ENCODE measurements at places on chromosomes 6 and 20.

DNA sequence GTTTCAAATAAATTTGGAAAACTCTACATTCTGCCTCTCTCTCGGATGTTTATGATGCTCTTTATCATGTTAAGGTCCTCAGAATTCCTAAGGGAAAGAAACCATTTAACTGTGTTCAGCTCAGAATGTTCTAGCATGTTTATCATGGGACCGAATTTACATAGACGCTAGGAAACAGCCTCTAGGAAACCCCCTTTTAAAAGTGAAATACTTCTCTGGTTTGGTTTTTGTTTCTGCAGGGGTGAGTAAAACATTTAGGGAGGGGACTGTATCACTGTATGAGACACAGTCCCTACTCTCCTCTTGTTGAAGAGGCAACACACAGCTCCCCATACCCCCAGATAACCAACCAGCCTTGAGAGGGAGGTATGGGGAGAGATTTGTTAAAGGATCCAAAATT lies 267.6 kb upstream of the SUPT3H start:
- H3K4me3 ChIP-seq, result no peak overlapping the region
- no peaks in the 10 kb centered on the region for H3K27me3 ChIP-seq
- no peak overlapping the region for H3K27ac ChIP-seq
- no peak for DNase-seq
- H3K36me3 ChIP-seq, result no peaks in the 10 kb centered on the region

DNA sequence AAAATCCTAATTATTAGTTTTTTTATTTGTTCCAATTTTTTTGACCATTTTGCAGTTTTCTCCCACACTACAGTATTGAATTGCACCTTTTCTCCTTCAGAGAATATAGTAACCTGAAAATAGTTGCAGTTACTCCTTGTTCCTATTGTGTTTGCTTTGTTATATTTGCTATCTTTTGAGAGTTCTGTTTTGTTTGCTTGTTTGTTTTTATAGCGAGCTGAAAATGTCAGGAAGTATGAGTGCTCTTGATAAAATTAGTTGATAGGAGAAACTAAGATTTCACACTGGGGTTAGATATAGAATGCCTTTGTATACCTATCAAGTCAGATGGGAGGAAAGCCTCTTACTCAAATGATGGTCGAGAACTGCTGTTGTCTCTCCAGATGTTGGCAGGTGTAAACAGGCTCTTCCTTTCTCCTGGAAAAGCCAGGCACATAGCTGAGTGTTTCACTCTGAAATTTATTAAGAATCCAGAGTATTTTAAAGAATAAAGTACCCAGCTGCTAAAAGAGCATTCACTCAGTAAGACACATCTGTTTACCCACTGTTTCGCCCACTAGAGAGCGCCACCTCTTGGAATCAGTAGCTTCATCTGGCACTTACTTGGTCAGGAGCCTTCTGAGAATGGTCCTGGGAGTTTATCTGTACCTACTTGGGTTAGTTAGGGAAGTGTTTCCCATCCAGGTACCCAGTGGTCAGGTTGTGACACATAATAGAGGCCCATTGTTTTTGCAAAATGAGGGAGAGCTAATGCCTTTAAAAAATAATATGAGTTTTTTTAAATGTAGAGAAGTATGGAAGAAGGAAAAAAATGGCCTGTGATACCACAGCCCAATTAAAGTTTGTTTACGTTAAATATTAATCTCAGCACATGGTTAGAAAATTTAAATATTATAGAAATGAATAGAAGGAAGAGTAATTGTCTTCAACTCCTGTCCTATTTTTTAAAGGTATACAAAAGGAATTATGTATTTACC lies 11.2 kb downstream of the NT5DC1 start:
- H3K4me1 ChIP-seq, result no peaks in the 10 kb centered on the region
- H3K27ac ChIP-seq, result no peak overlapping the region
- no peaks in the 10 kb centered on the region for H3K27me3 ChIP-seq
- H3K4me3 ChIP-seq, result no peak overlapping the region
- H3K36me3 ChIP-seq, result peaks cover 14% of the 10 kb centered on the region
- peak; percentile 39 for DNase-seq

GRCh38 chr6:2831392-2831791 lies 10.3 kb downstream of the SERPINB1 start:
- H3K4me3 ChIP-seq, result no peak overlapping the region
- no peak overlapping the region for H3K27ac ChIP-seq
- H3K27me3 ChIP-seq, result no peaks in the 10 kb centered on the region

- no peak overlapping the region for H3K27ac ChIP-seq
- no peak for DNase-seq
- H3K27me3 ChIP-seq, result no peaks in the 10 kb centered on the region
- H3K4me3 ChIP-seq, result no peak overlapping the region
These were observed 3.1 kb downstream of the B3GALT4 start for GRCh38 chr6:33279971-33280511.

DNA sequence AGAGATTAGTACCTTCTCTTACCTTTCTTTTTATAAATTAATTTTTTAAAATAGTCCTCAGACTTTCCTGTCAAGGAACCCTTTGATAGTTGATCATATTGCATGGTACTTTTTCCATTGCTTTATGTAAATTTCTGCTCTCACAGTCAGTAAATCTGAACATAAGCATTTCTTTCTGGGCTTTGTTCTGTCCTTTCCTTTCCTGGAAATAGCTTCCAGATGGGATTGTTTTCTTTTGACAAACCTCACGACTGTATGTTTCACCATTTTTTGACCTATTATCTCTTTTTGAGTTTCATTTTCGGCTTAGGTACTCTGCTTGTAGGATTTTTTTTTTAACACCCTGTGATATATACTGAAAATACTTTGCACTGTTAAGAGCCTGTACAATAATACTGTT lies 32.6 kb downstream of the UTRN start:
- H3K4me1 ChIP-seq, result peaks cover 76% of the 10 kb centered on the region
- H3K36me3 ChIP-seq, result no peaks in the 10 kb centered on the region
- no peak overlapping the region for H3K4me3 ChIP-seq
- no peak for DNase-seq
- peak overlapping the region; percentile 93 for H3K27ac ChIP-seq

DNA sequence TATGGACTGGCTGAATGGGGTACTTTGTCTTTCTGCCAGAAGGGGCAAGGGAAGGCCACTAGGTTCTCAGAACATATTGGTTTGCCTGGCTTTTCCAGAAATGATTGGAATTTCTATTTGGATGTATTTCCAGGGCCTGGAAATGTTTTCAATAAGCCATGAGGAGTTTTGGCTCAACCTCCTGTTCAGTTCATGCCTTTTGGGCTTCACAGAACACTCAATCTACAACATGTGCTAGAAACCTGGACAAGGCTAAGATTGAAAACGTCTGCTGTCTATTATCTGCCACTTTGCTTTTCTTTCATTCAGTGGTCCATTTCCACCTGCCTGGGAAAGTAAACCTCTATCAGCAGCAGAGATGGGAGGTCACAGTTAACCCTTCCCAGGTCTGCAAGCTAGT lies 793.4 kb downstream of the TENT5A start:
- no peaks in the 10 kb centered on the region for H3K27me3 ChIP-seq
- H3K36me3 ChIP-seq, result no peaks in the 10 kb centered on the region
- H3K27ac ChIP-seq, result no peak overlapping the region
- peaks cover 7% of the 10 kb centered on the region for H3K4me1 ChIP-seq
- no peak overlapping the region for H3K4me3 ChIP-seq

DNA sequence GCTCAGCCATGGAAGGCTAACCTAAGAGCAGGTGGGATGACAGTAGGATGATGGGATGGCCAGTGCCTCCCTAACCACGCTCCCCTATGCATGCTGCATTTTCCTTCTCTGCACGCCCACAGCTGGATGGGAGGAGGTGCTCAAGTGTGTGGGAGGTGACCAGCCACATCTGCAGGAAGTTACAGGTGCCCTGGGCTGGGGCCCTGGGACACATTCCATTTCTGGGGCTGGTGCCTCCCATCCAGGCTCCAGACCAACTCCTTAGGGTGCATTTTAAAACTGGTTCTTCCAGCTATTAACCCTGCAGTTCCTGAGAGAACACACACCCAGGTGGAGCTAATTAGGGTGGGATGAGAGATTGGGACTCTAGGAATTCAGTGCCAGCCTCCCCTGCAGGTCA lies 135.3 kb upstream of the ARMC2 start:
- no peaks in the 10 kb centered on the region for H3K36me3 ChIP-seq
- H3K4me1 ChIP-seq, result peaks cover 15% of the 10 kb centered on the region
- no peak overlapping the region for H3K4me3 ChIP-seq

Data from thyroid gland (tissue), 4 donors.